ENCODE measurements at places on chromosomes 16 and 17.

DNA sequence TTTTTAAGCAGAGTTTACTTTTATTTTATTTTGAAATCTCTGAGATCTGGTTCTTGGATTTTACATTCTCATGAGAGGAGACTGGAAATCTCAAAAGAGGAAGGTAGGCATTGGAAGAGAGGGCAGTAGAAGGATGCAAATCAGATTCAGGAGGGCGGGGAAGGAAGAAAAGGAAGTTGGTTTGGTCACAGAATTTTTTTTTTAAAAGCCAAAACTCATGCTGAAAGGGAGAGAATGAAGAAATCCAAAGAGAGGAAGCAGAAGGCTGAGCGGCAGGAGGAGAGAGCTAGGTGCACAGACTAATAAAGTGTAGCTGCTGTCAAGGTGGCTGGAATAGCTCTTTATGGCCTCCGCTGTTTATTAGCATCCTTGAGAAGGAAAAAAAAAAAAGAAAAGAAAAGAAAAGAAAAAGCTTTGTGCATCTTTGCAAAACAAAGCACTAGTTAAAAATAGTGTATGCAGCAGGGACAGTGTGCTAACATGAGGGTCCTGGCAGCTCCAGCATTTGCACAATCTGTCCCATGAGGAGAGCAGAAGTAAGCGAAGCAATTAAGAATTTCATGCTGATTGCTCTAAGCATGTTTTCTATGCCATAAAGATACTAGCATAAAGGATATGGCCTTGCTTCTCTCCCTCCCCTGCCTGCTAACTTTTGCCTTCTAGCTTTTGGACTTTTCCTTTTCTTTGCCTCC lies 194.2 kb downstream of the ZFHX3 start:
- DNase-seq = no peak

DNA sequence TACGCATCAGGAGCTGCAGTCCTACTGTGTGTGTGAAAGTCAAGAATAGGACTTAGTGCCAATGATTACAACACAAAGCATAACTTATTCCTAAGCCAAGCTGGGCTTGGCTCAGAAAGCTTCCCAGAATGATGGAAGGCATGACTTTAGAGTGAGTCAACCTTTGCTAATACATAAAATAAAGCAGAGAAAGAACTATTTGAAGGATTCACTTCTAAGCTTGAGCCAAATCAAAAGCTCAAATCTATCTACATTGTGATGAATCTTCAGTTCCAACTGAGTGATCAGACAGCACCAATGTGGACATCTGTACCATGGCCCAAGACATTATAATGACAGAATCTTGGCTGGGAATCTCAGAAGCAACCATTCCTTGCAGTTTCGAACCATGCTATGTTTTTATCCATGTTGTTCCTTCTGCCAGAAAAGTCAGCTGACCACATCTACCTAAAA lies 41.4 kb downstream of the SMG6 start:
- DNase-seq = no peak

DNA sequence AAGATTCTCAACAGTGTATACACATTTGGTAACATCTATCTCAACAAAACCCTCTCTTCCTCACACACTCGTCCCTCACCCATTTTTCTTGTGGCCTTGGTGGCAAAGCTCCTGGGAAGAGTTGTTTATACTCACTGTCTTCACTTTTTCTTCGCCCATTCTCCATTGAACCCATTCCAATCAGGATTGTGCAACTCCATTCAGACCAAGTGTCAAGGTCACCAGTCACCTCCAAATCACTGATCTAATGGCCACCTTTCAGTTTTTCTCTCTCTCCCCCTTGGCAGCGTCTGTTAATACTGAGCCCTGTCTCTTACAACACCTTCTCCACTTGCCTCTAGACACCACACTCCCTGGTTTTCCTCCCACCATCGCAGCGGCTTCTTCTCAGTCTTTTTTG lies 8.6 kb upstream of the SLC13A5 start:
- no peak for DNase-seq

GRCh38 chr17:15885770-15886169 lies 59.2 kb upstream of the ADORA2B start:
- DNase-seq = no peak

- DNase-seq = no peak
Observed at GRCh38 chr16:65713181-65713808, 591.4 kb upstream of the CDH11 start.

- peak; percentile 92 for DNase-seq
Observed at GRCh38 chr17:29579866-29580771, 9.3 kb downstream of the GIT1 start.

- no peak for DNase-seq
Observed at GRCh38 chr16:47055136-47055885, 81.8 kb upstream of the DNAJA2 start.

DNA sequence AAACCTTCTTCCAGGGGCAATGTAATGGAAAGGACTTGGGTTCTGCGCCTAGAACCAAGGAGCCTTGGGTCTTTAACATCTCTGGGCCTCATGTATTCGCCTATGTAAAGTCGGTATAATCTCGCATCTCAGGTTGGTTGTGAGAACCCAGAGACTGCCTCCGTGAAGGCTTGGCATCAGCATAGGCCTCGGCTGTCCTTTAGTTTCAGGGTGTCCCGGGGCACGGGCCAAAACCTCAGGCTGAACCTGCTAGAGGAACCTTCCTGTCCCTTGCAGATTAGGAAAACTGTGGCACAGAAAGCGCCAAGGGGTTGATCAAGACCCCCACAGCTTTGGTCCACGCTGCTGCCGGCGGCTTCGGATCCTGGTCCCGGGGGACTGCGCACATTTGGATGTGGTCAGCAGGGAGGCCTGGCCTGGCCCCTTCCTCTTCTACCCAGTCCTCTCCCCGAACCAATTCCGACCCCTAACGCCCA lies 772 bp upstream of the PHAF1 start:
- no peak for DNase-seq

DNA sequence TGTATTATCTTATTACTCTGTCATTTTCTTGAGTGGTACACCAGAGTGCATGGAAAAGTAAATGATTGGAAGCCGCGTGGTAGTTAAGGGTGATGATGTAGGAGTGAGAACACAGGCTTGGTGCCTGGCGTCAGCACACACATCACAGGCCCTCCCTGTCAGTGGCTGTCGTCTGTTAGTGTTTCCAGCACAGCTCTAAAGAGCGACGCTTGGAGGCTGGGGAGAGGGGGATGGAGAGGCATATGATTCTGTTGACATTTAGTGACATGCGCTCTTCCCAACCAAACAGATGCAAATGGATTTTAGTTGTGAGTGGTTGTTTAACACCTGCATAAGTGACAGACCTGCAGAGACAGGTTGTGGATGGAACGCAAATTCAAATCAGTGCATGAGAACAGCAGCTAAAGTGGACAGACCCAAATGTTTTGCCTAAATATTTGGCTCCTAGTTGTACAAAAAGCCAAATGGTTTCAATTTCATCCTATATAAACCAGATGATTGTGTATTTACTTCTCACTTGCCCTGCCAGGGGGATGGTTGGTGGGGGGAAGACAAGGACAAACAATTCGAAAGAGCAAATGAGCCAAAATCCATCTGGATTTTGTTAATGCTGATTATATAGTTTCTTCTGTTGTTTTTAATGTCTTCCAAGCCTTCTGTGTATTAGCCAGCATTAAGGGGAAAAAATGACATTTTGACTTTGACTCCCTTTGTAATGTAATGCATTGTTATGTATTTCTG lies 222.3 kb downstream of the WWOX start:
- no peak for DNase-seq

All from CD4-positive, alpha-beta T cell treated with Interleukin-2 at 100 ng/mL for 4 hours (primary cell).